Urothelium cell line (cell line): ENCODE measurements at places on chromosomes 3 and 15.

DNA sequence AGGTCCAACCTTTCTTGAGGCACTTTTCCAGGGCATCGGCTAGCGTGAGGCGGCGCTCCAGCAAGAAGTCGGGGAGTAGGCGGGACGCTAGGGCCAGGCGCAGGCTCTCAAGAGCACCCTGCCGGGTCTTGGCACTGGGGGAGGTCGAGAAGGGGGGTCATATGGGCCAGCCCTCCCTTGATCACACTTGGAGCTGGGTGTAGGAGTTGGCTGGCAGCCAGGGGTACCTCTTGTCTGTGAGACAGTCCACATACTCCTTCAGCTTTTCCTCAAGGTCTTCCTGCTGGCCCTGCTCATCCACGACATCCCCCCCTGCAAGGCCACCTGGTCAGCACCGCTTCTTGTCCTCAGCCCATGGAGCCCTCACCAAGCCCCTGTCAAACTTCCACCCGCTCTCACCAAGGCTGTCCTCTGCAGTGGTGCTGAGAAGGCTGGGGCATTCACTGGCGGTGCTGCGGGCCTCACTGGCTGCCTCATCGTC, 2.0 kb downstream of the IFRD2 start:
- DNase-seq: no peak

DNA sequence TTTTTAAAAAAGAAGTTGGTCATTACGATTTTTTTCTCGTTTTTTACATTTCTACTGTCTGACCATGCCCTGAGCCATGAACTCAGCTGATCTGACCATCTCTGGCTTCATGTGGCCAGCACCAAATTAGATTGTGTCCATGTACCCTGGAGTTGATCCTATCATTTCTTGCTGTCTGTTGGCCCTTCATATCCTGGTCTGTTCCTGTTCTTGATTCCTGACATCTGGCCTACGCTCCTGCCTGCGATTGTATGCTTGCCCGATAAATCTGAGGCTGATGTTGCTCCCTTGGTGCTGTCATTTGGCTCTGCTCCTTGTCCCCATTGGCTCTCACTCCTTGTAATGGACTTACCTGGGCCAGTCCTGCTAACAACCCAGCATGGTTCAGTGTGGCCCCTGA, 89.8 kb upstream of the IGSF10 start:
- no peak for DNase-seq

GRCh38 chr3:80307844-80308243, 540.0 kb upstream of the ROBO1 start:
- no peak for DNase-seq

GRCh38 chr3:46208167-46208704, at the start of gene CCR1:
Gene CCR1, minus strand, starts transcription at chr3:46208313. Its CDS starts 4,000 bp downstream, at chr3:46204313.
- peak; percentile 39 for DNase-seq

GRCh38 chr15:78264304-78265136, at the start of gene DNAJA4:
Gene DNAJA4, plus strand, starts transcription at chr15:78264562. Its CDS starts 202 bp downstream, at chr15:78264764.
- no peak for DNase-seq

DNA sequence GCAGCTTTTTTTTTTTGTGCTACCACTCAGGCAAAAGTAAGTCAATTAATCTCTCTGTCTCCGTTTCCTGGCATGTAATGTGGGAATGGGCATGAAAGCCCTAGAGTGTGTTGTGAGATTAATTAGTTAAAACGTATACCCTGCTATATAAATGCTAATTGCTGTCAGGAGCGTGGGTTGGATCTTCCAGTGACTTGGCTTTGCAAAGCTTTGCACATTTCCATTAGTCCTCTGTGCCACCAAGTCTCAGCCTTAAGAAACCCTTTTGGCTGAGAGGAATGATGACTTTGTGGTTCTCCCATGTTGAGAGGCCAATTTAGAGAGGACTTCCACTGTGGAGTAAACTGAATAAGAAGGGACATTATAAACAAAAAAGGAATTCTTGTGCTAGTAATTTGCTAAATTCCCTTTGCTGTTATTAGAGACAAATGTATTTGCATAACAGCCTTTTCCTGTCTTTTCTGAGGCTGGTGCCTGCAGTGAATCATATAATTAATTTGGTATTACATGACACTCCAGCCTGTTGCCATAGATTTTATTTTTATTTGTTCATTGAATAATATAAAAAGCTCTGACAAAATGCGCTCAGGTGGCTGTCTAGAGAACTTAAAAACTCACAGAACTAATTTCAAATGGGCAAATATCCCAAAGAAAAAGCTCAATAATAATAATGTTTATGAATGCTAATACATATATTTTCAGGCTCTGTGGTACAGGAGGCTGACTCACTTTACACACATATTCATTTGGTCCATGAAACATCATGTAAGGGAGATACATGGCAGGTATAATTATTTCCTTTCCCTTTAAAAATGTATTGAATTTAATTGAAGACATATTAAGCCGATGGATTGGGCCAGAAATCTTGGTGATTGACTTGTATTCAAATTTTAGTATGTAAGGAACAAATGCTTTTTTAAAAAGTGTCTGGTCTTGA, 82.7 kb downstream of the IL1RAP start:
- no peak for DNase-seq

- DNase-seq: no peak
These were observed 77.5 kb downstream of the RPL22L1 start for GRCh38 chr3:170792471-170792870.

- no peak for DNase-seq
These were observed 192.3 kb downstream of the THRB start for GRCh38 chr3:24302396-24302795.

GRCh38 chr15:32641517-32642059, at the start of gene SCG5:
Gene SCG5, plus strand, starts transcription at chr15:32641710. Its CDS starts 1,883 bp downstream, at chr15:32643593.
- DNase-seq: no peak

DNA sequence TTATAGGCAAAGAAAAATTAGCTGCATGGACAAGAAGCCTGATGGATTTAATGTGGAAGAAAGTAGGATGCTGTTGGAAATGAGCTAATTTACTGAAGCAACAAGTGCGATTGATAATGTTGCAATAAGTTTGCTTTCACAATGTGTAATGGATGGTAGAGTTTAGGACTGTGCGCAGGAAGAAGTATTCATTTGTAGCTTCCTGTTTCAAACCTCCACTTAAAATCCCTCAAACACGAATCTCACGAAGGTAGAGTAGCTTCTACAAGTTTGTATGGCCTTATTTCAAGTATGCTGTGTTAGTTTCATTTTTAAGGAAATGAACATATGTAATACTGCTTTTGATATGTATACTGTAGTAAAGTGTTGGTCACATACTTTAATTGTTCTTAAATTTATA, 42.3 kb downstream of the KCNH8 start:
- no peak for DNase-seq

- DNase-seq: no peak
These were observed 4.8 kb downstream of the GLYCTK start for GRCh38 chr3:52292247-52293065.

GRCh38 chr15:78018946-78019644, 58.4 kb downstream of the TBC1D2B start:
- DNase-seq: no peak

DNA sequence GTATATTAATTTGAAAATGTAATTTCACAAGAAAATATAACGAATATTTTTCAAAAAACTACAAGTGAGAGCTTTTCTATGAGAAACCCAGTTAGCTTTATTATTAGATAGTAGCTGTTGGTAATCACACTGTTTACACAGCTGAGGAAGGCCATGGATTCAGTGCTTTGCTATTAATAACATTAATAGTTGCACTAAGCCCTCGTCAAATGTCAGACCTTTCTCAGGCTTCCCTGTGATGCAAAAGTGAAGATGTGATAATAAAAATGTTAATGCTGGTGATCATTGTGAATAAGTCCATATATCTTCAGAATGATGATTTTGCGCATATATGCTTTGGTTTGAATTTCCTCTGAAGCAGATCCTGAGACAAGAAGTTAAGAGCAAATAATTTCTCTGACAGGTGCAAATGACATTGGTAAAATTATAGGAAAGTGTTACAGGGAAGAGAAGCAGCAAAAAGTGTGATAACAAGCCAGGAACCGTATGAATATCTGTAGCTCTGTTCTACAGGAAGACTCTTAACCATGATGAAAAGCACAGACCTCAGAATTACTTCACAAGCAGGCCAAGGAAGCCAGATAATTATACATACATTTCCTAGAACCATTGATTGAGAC, 56.5 kb upstream of the CNTN6 start:
- no peak for DNase-seq

- no peak for DNase-seq
These were observed 4.6 kb downstream of the SENP5 start for GRCh38 chr3:196872316-196872715.

DNA sequence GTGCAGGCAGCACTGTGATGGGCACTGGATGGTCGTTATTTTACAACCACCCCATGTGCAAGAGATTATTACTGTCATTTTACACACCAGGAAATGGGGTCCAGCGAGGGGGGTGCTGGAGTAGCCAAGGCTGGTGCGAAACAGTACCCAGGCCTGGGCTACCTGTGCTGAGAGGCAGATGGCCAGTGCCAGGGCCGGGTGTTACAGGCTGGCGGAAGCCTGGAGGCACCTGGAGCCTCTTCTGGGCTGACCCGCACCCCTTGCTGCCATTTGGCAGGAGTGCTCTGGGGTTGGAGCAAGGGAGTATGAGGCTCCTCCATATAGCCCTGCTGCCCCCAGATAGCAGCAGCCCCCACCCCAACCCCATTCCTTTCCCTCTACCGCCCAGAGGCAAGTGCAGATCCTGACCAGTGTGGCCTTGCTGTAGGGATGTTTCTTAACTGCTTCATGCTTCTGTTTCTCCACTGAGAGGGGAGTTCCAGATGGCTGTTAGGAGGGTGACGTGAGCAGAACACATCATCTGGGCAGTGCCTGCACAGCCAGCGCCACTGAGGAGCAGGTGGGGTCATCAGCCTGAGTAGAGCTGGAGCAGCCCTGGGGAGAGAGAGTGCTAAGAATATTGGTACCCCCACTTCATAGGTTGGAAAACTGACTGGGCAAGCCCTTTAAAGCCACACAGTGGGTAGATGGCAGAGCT, 15.3 kb downstream of the SNX33 start:
- no peak for DNase-seq
